ENCODE measurements at places on chromosomes 7 and 10.

- DNase-seq, result no peak
These were observed 78.1 kb downstream of the VSTM4 start for GRCh38 chr10:49037187-49037586.

DNA sequence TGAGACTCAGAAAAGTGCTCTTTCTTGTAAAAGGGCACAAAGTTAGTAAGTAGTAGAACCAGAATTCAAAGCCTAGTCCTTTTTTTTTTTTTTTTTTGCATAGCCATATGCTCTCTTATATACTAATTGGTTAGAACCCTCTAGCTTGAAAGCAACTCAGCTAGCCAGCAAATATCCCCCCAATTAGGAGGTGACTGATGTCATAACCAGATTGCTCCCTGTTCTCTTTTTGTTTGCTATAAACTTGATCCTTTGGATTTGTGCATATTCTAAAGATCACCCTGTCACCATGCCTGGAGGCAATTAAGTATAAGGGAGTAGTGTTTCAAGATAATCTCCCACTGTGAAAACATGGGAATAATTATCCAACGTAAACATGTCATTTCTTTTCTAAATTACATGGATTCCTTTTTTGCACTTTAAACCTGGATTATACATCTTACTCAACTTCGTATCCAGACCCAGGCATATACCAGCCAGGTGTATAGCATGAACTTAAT, 963.4 kb downstream of the CNTNAP2 start:
- DNase-seq, result no peak

- DNase-seq, result no peak
These were observed 128.7 kb downstream of the FAM204A start for GRCh38 chr10:118213436-118213835.

- DNase-seq, result no peak
These were observed 9.1 kb downstream of the H2AZ2 start for GRCh38 chr7:44838751-44839150.

GRCh38 chr7:101814991-101815825, 2.2 kb upstream of the CUX1 start:
- DNase-seq, result peak; percentile 45

DNA sequence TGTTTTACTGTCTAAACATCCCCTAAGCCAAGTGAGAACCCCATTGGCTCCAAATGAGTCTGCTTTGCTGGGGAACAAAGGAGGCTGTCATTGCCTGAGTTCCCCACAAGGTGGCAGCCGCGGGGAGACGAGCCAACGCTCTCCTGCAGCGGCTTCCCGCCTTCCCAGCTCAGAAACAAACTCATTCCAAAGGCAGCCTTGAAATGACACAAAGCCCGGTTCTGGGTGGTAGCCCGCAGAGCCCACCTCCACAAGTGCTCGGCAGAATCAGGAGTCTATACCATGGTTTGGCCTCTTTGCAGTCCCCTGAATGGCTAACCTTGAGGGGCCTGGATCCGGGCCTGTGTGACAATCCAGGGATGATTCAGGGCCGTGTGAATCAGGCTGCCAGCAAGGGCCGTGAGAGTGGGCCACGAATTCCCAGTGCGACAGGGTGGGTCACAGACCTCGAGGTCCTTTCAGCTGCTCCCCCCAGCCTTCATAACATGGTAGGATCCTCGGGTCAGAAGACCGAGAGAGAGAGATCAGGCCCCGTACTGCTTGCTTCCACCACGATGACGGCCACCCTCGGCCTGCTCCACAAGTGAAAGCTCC, 79.7 kb downstream of the DLG5 start:
- peak; percentile 94 for DNase-seq

- no peak for DNase-seq
These were observed 128.9 kb upstream of the FRMD4A start for GRCh38 chr10:14459665-14460064.

- peak; percentile 11 for DNase-seq
These were observed 30.2 kb downstream of the ACADSB start for GRCh38 chr10:123038782-123039631.

DNA sequence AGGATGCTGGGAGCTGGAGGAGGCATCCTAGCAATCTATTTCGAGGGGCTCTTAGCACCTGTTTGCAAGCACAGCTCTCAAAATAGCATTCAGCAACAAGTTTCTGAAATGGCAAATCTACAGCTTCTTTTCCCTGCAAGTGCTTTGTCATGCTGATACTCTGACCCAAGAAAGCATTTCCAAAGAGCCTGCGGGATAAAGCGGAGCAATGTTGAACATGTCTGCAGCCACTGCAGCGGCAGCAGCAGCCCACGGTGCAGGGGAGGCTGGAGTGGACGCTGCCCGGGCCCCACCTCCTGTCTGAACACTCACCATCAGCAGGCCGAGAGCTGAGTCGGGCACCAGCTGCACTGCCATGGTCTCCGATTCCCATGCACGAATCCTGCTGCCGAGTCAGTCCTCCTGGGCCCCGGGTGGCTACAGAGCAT, 964 bp downstream of the FRMD4A start:
- peak; percentile 55 for DNase-seq

DNA sequence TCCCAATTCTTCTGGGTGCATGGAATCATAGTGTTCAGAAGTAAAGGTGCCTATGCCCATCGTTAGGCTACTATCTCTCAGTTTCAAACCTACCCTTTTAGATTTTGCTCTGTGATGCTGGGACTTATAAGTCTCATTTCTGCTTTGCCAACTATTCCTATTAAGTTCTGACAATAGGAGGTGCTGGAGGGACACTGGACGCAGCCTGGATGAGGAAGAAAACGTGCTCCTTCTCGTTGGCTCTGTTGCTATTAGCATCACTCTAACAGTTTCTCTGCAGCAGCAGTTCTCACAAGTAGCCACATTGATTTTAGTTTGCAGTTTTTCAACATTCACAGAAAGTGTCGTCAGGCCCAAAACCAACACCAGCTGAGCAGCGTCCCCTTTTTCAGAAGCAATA, 72.4 kb downstream of the ABCC2 start:
- peak; percentile 75 for DNase-seq

GRCh38 chr7:44561962-44562621, 11.6 kb downstream of the DDX56 start:
- DNase-seq, result no peak

- no peak for DNase-seq
These were observed 127.6 kb upstream of the JCAD start for GRCh38 chr10:30187010-30187409.

DNA sequence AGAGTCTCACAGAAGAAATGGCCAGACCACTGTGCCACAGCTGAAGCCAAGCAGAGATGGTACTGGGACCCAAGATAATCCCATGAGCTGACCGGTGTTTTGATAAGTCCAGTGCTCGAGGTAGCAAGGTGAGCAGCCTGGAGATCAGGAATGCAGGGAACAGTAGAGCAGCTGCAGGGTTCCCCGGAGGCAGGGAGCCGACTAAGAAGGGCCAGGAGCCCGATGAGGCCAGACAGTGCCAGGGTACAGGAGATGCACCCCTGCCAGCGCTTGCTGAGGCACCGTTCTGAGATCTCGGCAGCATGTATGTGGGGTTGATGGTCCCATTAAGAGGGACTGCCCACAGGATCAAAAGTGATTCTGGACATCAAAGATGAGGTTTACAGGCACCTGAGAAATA, 47.1 kb downstream of the VSTM4 start:
- no peak for DNase-seq

DNA sequence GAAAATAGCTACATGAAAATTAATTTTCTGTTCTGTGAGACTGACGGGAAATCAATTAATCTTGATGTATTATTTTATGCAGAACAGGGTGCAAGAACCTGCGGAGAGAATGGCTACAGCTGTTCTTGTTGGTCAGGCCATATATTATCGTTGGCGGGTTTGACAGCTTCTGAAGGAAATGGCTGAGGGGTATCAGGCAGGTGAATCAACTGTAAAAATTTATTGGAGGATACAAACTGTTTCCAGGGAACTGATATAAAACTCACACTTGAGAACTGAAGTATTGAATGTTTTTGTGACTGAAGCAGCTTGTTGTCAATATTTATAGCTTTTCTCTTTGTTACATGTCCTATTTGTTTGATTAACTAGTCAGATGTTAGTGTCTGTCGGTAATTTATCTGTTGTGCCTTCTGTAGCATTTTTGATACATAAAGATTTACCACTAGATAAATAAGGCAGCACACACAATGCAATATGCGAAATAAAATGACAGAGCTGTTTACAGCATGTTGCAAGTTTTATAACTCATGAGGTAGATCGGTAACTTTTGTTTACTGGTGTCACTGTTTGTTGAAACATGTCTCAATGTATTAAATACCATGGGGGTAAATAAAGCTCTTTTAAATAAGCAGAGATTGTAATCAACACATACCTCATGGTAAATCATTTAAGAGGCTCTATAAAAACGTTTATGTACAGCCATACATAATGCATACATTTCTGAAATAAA, 308.2 kb downstream of the LRMDA start:
- no peak for DNase-seq

DNA sequence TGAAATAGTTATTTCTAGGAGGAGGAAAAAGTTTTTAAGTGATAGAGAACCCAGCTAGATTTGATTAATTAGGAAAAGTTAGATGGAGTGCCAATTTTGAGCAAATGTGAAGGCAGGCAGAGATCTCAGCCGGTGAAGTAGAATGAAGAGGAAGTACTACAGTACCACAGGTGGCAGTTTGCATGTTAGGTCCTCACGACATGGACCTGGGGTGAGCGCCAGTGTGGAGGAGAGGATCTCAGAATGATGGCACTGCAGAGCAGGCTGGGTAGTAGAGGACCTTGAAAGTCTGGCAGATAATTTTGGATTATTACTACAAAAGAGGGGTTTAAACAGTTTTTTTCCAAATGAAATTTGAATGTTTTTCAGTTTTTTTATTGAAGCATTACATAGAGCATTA, 81.1 kb downstream of the GNAI1 start:
- no peak for DNase-seq

DNA sequence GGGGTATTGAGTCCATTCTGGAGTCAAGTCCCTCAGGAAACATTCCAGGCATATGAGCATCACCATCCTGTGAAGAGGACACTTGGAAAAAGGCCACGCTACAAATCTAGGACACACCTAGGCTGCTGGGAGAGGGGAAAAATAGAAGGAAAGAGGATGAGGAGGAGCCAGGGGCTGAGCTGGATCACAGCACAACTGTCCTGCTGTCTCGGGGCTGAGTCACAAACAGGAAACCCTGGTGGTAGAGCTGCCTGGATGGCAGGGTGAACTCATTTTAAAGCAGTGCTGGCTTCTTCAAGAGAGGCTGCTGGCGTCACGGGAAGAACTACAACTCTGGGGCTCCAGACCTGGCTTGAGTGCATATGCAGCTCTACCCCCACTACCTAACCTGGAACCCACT, 151.5 kb downstream of the RNF216 start:
- DNase-seq, result no peak

- DNase-seq, result no peak
These were observed 152.0 kb upstream of the PCBD1 start for GRCh38 chr10:71040343-71040742.

DNA sequence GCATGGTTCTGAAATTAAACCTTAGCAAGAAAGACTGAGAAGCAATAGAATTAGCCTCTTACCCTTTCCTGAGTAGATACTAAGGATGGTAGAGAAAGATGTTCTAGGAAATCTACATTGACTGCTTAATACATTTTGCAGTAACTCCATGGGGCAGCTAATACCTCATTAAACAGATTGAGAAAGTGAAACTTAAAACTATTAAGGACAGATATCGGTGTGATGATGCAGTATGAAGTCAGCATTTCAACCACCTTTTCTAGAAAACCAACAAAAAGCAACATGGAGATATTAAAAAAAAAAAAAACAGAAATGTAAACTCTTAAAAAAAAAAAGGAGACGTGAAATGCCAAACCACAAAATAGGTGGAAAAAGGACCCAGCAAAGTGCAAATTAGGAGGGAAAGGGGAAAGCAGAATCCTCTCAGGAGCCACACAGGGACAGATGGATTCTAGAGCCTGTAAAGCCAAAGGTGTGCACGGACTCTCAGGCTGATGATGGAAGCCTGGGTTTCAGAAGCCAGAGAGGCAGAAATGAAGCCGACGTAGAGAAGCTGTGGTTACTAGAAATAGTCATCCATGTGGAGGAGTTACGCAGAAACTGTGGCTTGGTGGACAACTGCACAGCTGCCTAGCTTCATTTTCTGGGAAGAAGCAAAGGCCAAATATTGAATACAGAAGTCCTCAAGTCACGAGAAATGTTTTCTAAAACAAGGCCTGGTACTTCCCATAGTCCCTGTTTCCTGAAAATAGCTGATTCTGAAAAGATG, 38.1 kb upstream of the GPR141 start:
- DNase-seq, result no peak

- no peak for DNase-seq
These were observed 282.7 kb upstream of the ZNF32 start for GRCh38 chr10:43931308-43931930.

DNA sequence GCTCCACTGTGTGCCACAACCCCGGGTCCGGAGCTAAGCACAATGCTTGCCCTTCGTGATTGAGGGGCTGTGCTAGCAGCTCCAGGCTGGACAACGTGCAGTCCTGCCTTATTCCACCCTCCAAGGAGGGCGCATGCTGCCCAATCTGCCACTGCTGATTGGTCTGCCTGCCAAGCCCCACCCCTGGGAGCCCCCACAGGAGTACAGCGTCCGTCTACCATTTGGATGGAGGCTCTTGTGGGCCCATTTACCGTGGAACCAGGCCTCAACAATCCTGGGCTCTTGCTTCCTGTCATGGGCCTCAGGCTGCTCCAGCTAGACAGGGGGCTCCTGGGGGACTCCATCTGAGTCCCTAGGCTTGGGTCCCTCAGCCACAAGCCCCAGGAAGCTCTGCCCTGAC, 173.3 kb downstream of the SLIT1 start:
- no peak for DNase-seq

DNA sequence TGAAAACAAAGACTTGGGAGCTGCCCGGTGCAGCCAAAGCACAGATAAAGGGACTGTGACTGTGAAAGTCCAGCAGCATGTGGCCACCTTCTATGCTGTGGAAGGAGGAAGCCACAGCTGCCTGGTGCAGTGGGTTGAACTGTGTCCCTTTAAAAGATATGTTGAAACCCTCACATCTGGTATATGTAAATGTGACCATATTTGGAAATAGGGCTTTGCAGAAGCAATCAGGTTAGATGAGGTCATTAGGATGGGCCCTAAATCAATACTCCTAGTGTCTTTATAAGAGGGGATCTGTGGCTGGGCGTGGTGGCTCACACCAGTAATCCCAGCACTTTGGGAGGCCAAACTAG, 136.9 kb downstream of the GLI3 start:
- no peak for DNase-seq

Data from brain (organoid and tissue), 16 donors.